H1 (cell line): ENCODE measurements at places on chromosomes 3 and 15. TPM values are rescaled to one million over a fixed set of nuclear protein-coding genes. Genes with fewer than 3 reads are reported as not detected.

GRCh38 chr3:134336587-134336986 lies 37.7 kb downstream of the AMOTL2 start:
- DNase-seq, result no peak

CD276 gene
- total RNA-seq, result 152 and 156 TPM in 2 replicates

DNA sequence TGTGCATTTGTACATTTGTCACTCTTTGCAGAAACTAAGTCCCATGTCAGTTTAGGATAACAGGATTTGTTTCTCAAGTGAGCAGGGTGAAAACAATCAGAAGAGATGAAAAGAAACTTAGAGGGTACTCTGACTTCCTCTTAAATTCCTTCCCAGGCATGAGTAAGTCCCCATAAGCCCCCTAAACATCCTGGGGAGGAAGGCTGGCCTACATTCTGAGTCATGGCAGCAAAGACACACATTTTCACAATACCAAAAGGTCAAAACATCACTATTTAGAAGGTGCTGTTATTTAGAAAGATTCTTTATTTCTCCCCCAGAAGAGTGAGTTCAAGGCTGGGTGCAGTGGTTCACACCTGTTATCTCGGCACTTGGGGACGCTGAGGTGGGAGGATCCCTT lies 7.6 kb upstream of the FOXP1 start:
- no peak for DNase-seq

ANKRD34C gene
- total RNA-seq, result not detected in 2 replicates

- DNase-seq, result no peak
These were observed 607.2 kb downstream of the OTOL1 start for GRCh38 chr3:162103808-162104207.

GRCh38 chr3:4746241-4746958 lies 232.8 kb upstream of the BHLHE40 start:
- DNase-seq, result no peak

DNA sequence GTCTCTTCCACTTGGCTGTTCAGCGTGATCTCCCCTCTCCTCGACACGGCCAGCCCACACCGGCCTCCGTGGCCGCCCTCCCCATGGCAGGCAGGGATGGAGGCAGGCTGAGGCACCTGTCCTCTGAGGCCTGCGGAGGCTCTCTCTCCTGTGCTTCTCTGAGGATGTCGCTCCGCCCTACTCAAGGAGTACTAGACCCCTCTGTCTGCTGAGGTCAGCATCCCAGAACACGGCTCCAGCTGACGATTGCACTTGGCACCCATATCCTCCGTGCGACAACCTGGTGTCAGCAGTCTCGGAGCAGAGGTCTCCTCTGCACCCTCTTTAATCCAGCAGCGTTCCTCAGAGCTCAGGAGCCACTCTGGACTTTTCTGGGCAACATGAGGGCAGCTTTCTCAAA lies 322.6 kb downstream of the OCA2 start:
- no peak for DNase-seq

SLC28A2 gene
- total RNA-seq, result not detected in 2 replicates

SEMA6D gene
- total RNA-seq, result 2.2 and 3.7 TPM in 2 replicates

DNA sequence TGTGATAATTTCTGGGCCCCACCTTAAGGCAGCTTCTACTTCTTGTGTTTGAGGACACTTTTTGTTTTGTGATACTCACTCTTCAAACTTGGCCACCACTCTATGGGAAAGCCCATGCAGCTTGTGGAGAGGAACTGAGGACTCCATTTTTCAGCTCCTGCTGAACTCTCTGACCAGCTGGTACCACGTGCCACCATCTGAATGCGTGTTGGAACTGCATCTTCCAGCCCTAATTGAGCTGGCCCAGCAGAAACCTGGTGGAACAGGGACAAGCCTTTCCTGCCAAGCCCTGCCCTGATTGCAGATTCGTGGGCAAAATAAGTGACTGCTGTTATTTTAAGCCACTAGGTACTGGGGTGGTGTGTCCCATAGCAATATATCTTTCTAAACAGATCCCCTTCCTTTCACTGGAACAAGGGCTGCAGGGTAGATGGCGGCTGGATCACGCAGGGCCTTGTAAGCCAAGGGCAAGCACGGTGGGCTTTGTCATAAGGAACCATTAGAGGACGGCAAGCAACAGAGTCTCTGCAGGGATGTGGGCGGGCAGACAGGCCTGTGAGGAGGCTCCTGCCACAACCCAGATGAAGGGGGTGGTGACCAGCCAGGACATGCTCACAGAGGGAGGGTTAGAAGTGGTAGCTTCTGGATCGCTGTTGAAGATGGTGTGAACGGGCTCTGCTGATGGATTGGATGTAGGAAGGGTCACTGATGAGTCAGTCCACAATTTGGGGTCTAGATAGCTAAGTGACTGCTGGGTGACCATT lies 9.5 kb downstream of the H1-8 start:
- DNase-seq, result no peak

- no peak for DNase-seq
These were observed 1.8 kb downstream of the CADPS start for GRCh38 chr3:62873451-62873760.

RPSA gene
- total RNA-seq, result 2,661 and 2,701 TPM in 2 replicates

UMPS gene
- total RNA-seq, result 55.8 and 59.0 TPM in 2 replicates

DNA sequence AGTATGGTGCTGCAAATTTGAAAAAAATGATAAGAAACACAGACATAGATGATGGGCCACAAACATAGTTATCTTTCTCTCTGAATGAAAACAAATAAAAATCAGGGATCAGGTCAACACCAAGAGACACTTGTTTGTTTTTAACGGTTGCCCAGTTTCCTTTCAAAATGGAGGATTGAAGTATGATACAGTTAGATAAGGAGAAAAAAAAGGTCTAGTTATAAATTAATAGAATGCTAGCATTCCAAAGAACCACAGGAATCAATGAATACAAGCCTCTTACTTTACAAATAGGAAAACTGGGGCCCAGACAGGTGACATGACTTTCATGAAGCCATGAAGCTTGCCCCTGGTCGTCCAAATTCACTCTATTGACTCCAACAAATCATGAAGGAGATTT lies 305.1 kb downstream of the ZNF621 start:
- DNase-seq, result no peak

GRCh38 chr15:87582169-87582568 lies 674.4 kb downstream of the NTRK3 start:
- no peak for DNase-seq

PEX5L gene
- total RNA-seq, result 4.2 and 4.9 TPM in 2 replicates

GRCh38 chr3:117603097-117603496 lies 893.5 kb downstream of the TUSC7 start:
- DNase-seq, result no peak

EBLN2 gene
- 3.8 and 3.9 TPM in 2 replicates for total RNA-seq

WNT7A gene
- not detected in 2 replicates for total RNA-seq

- DNase-seq, result no peak
These were observed 4.7 kb upstream of the DNASE1L3 start for GRCh38 chr3:58215317-58216025.

CCR8 gene
- total RNA-seq, result not detected in 2 replicates

FBXL22 gene
- total RNA-seq, result 0.47 and 0.54 TPM in 2 replicates

DNA sequence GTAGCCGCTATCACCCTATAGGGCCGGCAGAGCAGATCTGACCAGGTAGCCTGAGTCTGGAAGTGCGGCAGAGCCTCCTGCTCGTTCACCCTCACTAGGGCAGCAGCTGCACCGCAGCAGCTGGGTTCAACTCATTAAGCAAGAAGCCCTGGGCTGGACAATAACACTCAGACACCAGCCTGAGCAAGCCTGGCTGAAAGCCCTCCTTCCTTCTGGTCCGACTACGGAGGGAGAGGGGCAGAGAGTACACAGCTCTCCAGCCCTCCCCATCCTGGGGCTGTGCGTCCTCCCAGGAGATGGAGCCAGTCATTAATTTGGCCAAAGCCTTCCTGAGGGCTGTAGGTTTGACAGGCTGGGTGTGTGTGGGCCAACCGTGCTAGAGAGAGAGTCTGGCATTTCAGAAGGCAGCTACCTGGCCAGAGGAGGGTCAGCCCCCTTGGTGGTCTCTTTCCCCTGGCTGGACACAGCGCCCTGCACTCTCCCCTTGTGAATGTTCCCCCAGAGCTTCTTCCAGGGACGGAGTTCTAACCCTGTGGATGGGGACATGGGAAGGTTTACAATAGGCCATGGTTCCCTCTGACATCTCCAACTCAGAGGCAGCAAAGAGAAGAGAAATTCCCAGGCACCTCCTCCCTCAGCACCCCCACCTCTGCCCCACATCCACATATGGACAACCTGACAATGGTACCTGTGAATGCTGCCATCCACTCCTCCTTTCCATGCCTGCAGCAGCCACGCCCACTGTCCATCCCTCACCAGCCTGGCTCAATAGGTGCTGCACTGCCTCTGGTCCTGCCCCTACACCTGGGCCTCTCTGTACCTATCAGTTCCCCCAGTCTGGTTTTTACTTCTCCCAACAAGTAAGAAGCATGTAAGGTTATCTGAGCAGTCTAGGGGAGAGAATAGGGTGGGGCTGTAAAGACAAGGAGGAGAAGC lies 6.5 kb downstream of the CHRNB4 start:
- no peak for DNase-seq

PDZRN3 gene
- 16.8 and 20.5 TPM in 2 replicates for total RNA-seq

DNA sequence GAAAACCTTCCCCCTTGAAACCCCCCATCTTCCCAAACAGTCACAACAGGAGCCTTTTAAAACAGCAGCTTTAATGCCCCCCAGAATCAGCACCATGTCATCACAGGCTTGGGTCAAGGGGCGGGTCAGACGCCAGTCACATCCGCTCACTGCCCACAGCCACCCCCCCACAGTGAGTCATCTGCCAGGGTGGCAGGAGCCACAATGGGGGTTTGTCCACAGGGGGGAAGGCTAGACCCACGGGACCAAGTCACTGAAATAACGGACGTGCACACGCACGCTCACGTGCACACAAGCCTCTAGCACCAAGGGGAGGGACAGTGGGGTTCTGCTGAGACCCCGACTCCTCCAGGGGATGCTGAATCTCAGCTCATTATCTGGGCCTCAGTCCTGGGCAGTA lies 441 bp upstream of the UCN2 start:
- no peak for DNase-seq

TRIM42 gene
- not detected in 2 replicates for total RNA-seq

- DNase-seq, result no peak
These were observed 201.4 kb upstream of the EOMES start for GRCh38 chr3:27923349-27924068.

GRCh38 chr3:61829722-61830350 lies 268.5 kb downstream of the PTPRG start:
- no peak for DNase-seq
